ENCODE measurements at places on chromosomes 16 and 17. TPM values are rescaled to one million over a fixed set of nuclear protein-coding genes. Genes with fewer than 3 reads are reported as not detected.
A peak's percentile ranks its signal among the peaks of the same experiment; 100 is the strongest.

GRCh38 chr17:50060951-50061712 is 5.2 kb downstream of the ITGA3 start:
- H3K4me3 ChIP-seq, result peak overlapping the region; percentile 79
- peak; percentile 89 for DNase-seq

DNA sequence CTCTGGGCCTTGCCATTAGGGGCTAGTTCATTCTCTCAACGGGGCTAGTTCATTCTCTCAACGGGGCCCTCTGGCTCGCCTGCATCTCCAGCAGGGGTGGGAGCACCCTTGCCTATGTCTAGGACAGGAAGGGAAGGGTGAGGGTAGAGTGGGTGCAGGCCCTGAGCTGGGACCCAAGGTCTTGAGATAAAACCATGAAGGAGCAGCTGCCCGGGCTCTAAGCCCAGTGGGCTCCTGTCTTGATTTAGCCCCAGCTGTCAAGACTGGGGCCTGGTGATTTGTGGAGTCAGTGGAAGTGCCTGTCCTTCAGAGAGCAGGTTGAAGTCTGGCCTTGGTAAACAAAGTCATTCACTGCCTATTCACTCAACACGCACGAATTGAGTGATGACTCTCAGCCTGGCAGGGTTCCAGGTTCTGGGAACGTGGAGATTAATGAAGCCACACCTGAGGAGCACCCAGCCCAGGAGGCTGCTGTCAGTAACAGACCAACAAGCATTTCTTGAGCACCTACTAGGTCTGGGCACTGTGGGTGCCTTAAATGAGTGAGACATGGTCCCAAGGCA is 35.4 kb downstream of the WNT3 start:
- H3K27me3 ChIP-seq, result no peaks in the 10 kb centered on the region
- no peaks in the 10 kb centered on the region for H3K36me3 ChIP-seq
- H3K4me1 ChIP-seq, result no peaks in the 10 kb centered on the region
- DNase-seq, result no peak

- no peaks in the 10 kb centered on the region for H3K36me3 ChIP-seq
- no peak overlapping the region for H3K27ac ChIP-seq
- no peaks in the 10 kb centered on the region for H3K4me1 ChIP-seq
- no peak overlapping the region for H3K4me3 ChIP-seq
- no peaks in the 10 kb centered on the region for H3K27me3 ChIP-seq
Observed at GRCh38 chr16:7374614-7375174, 42.0 kb downstream of the RBFOX1 start.

DNA sequence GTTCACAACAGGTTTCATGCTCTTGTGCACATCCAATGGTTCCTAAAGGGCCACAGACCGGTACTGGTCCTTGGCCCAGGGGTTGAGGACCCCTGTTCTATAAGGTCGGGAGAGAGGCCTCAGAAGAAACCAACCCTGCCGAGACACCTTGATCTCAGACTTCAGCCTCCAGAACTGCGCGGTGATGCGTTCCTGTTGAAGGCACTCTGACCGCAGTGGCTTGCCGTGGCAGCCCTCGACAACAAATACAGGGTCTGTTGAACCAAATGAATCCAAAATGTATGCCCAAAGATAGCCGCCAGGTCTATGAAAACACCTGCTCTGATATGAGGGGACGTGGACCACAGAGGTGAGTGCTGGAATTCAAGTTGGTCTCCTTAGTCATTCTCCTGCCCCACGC is 389.8 kb downstream of the SEC14L1 start:
- no peak overlapping the region for H3K27ac ChIP-seq
- no peaks in the 10 kb centered on the region for H3K27me3 ChIP-seq
- no peak for DNase-seq

- no peaks in the 10 kb centered on the region for H3K27me3 ChIP-seq
- H3K27ac ChIP-seq, result no peak overlapping the region
- H3K4me3 ChIP-seq, result peak overlapping the region; percentile 86
Observed at GRCh38 chr17:60134396-60135150, 15.2 kb upstream of the CA4 start.

GRCh38 chr16:73997971-73998370 is 298.6 kb upstream of the PSMD7 start:
- no peak overlapping the region for H3K27ac ChIP-seq
- H3K4me3 ChIP-seq, result no peak overlapping the region
- no peak for DNase-seq
- no peaks in the 10 kb centered on the region for H3K27me3 ChIP-seq

- no peak for DNase-seq
- no peak overlapping the region for H3K4me3 ChIP-seq
- H3K27ac ChIP-seq, result peak overlapping the region; percentile 82
- H3K36me3 ChIP-seq, result no peaks in the 10 kb centered on the region
Observed at GRCh38 chr17:1786708-1787107, 24.8 kb downstream of the SERPINF1 start.

- no peak overlapping the region for H3K27ac ChIP-seq
- H3K4me3 ChIP-seq, result no peak overlapping the region
- DNase-seq, result no peak
- peaks cover 75% of the 10 kb centered on the region for H3K36me3 ChIP-seq
Observed at GRCh38 chr16:30715750-30716445, 16.9 kb downstream of the SRCAP start.

- H3K4me3 ChIP-seq, result peak overlapping the region; percentile 80
- peaks cover 37% of the 10 kb centered on the region for H3K36me3 ChIP-seq
- H3K4me1 ChIP-seq, result peaks cover 29% of the 10 kb centered on the region
- no peak for DNase-seq
- H3K27me3 ChIP-seq, result no peaks in the 10 kb centered on the region
- H3K27ac ChIP-seq, result peak overlapping the region; percentile 94
Observed at GRCh38 chr17:28718333-28719020, 809 bp upstream of the RAB34 start.

GRCh38 chr17:56793531-56793930 is 40.2 kb downstream of the C17orf67 start:
- no peak overlapping the region for H3K27ac ChIP-seq
- no peaks in the 10 kb centered on the region for H3K4me1 ChIP-seq
- no peaks in the 10 kb centered on the region for H3K36me3 ChIP-seq
- no peak for DNase-seq

Gene STARD3
- 67.7 TPM for total RNA-seq

Gene EVPL
- 1.6 TPM for total RNA-seq

Gene GGNBP2
- 69.8 TPM for total RNA-seq

Gene KCNAB3
- not detected for total RNA-seq

Gene TSPAN10
- total RNA-seq, result 0.27 TPM

Gene DNAH3
- not detected for total RNA-seq
